ENCODE measurements at places on chromosomes 16 and 17. TPM values are rescaled to one million over a fixed set of nuclear protein-coding genes. Genes with fewer than 3 reads are reported as not detected.
A peak's percentile ranks its signal among the peaks of the same experiment; 100 is the strongest.

DNA sequence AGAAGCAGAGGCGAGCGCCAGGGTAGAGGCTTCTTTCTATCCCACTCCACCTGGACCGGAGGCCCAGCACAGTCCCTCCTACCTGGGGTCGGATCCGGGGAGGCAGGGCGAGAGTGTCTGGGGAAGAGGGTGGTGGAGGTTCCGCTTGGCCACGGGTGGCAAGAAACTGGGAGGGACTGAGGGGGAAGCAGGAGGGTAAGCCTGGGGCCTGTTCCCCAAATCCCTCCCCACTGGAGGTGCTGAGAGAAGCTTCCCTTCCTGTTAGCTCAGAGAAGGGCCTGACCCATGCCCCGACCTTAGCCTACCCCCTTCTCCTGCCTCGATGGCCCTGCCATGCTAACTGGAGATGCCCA, 1.8 kb upstream of the TPPP3 start:
- DNase-seq, result no peak

- DNase-seq, result no peak
Measured at GRCh38 chr16:69448470-69449193, 24.2 kb downstream of the CYB5B start.

GRCh38 chr17:33664116-33664840, 371.2 kb upstream of the ASIC2 start:
- DNase-seq, result no peak

GRCh38 chr16:27722892-27723450, 173.0 kb downstream of the KATNIP start:
- DNase-seq, result no peak

DNA sequence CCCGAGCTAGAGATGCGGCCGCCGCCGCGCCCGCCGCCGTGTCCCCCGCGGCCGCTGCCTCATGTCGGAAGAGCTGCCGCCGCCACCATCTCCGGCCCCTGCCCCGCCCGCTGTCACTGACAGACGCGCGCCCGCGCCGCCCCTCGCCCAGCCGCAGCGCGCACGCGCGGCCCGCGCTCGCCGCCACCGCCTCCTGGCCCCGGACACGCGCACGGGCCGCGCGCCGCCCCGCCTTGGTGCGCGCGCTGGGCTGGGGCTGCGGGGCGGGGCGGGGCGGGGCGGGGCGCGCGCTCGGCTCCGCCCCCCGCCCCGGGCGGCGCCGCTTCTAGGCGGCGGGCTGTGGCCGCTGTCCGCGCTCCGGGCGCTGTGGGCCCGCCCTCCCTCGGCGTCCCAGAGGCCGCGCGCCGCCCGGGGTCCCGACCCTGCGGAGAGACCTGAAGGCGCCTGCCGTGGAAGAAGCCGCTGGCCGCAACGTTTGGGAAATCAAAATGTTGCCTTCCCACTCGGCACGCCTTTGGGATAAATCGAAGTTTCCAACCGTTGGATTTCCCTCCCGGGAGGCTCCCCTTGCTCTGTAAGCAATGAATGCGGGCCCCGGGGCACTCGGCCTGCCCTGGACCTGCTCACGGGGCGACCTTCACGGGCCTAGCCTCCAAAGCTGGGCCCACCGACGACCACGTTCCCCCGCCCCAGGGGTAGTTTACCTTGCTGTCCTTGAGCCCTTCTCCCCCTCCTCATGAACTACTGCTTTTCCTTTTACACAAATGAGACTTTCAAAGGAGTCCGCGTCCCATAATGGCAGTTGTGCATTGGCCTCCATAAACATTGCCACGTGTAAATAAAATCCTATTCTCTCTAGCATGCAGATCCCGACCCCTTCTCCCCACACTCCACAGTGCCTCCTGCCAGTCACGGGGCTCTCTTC, at the start of gene ADCY9:
ADCY9 (minus strand) TSS at position 118 of the 925 bp plus-strand sequence. CDS start 1,000 bp downstream, outside the sequence.
- peak; percentile 81 for DNase-seq

- no peak for DNase-seq
Measured at GRCh38 chr17:8922928-8923327, 42.6 kb downstream of the PIK3R5 start.

GRCh38 chr17:65898651-65899050, 293.3 kb downstream of the CEP112 start:
- DNase-seq, result no peak

- no peak for DNase-seq
Measured at GRCh38 chr17:38554430-38555350, 51.1 kb downstream of the SRCIN1 start.

GRCh38 chr16:86894029-86894567, 315.7 kb downstream of the FOXL1 start:
- no peak for DNase-seq

DNA sequence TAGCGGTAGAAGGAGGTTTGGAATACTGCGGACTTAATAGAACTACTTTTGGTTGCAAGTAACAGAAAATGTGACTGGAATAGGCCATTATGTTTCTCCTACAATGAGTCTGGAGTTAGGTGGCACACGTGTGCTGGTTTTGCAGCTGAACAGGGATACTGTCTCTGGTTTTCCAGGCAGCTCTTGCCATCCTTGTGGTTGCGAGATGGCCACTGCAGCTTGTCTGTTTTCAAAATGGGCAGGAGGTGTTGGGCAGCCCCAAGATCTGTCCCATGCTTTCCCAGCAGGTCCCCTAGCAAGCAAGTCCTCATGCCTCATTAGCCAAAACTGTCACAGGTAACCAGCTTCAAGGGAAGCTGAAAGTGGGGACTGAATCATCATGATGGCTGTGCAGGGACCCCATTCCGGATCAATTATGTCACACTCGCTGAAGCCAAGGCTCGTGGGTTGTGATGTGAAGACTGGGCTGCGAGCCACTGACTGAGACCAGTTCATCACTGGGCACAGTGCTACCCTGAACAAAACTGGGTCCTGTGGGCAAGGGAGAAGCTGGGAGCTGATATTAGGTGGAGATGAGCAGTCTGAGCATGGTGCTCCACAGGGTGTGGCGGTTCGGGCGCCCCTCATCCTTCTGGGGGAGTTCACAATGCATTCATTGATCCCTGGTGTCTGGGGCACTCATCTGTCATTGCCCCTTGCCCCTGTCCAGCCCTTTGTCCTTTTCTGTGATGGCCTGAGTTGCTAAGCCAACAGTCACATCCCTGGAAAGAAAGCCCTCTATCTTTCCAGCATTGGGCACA, 82.1 kb downstream of the KSR1 start:
- no peak for DNase-seq

DNA sequence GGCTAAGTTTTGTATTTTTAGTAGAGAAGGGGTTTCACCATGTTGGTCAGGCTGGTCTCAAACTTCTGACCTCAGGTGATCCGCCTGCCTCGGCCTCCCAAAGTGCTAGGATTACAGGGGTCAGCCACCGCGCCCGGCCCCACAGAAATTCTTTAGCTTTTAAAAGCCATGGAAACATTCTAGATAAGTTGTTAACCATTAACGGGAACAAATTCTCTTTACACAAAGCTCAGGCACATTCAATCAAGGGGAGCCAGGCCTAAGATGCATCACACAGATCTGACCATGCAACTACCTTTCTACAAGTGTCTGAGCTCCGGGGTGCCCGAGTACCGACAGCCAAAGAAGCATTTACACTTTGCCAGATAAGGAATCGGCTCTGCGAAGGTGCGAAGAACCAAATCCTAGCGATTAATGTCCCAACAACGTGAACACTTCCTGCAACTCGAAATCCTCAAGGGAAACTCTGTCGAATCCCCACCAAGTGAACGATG, 1.0 kb downstream of the EMC8 start:
- no peak for DNase-seq

- no peak for DNase-seq
Measured at GRCh38 chr17:5381542-5381941, 37.9 kb downstream of the NUP88 start.

GRCh38 chr16:57377080-57377841, 5.0 kb downstream of the CX3CL1 start:
- DNase-seq, result no peak

DNA sequence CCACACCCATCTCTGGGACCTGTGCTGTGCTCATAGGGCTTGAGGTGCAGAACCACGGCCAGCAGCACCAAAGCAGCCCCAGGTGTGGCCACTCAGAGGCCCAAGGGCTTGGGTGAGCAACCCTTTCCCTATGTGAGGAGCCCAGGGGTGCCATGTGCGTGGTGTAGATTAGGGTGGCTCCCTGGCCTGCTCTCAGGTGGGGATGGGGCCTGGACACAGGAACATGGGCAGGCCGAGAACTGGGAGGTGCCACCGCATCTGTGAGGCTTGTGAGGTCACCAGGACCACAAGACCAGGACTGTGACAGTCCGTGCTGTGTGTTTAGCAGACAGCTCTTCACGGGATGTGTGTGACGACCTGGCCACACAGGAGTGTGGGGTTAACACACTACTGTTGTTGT, 103.5 kb upstream of the ZNF750 start:
- DNase-seq, result no peak

DNA sequence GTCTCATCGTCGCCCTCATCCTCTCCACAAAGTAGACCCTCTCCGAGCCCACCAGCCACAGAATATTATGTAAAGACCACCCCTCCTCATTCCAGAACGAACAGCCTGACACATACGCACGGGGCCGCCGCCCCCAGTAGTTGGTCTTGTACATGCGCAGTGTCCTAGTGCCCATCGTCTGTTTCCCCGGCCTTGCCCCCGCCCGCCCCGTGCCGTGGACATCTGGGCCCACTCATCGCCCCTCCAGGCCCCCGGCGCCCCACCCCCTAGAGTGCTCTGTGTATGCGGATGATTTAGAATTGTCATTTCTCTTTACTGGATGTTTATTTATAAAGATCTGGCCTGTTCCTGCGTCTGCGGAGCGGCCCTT, 475 bp upstream of the AMDHD2 start:
- no peak for DNase-seq

- DNase-seq, result peak; percentile 90
Measured at GRCh38 chr16:75555213-75555706, 792 bp downstream of the TMEM231 start.

- no peak for DNase-seq
Measured at GRCh38 chr17:72343911-72344310, 223.1 kb downstream of the SOX9 start.

DNA sequence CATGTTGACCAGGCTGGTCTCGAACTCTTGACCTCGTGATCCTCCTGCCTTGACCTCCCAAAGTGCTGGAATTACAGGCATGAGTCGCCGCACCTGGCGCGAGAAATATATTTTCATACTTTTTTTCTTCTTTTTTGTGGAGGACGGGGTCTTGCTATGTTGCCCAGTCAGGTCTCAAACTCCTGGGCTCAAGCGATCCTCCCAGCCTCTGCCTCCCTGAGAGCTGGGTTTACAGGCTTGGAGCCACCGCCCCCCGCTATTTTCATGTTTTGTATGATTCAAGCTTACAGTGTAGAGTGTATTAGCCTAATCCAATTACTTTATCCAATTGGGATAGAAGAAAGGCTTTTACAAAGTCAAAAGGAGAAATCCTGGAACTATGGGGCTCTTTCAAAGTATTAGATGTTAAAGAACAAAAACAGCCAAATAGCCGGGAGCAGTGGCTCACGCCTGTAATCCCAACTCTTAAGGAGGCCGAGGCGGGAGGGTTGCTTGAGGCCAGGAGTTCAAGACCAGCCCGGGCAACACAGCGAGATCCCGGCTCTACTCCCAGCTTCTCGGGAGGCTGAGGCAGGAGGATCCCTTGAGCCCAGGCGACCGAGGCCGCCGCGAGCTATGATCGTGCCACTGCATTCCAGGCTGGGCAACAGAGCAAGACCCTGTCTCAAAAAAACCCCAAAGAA, 1.4 kb upstream of the MAP1LC3B start:
- DNase-seq, result no peak

DNA sequence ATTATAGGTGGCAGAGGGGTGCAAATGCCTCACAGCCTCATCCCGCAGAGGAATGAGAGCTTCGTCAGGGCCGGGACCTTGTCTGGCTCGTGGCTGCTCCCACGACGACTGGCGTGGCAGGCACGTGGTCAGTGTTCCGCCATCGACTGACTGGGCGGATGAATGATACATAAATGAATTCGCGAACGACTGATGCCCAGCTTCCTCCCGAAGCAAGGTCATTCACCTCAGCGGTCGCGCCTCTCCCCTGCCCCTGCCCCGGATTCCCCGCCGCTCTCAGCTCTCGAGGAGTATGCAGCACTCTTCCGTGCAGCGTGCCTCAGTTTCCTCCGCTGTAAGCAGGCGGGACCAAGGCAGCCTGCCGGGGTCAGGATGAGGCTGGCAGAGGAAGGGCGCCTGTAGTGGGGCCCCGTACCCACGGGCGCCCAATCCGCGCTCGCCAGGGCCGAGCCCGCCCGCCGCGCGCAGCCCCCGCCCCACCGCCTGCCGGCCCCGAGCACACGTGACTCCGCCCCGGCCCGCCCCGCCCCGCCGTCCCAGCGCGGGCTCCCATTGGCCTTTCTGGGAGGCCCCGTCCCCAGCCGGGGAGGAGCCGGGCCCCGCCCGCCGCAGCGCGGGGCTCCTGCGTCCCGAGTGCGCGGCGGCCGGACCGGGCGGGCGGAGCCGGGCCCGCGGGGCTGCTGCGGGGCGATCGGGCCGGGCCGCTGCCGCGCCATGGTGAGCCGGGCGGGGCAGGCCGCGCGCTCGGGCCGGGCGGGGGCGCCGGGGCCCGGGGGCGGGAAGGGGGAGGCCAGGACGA, at the start of gene SNN:
SNN (plus strand) TSS at position 632 of the 799 bp plus-strand sequence. CDS start 7,605 bp downstream, outside the sequence.
- peak; percentile 92 for DNase-seq

DNA sequence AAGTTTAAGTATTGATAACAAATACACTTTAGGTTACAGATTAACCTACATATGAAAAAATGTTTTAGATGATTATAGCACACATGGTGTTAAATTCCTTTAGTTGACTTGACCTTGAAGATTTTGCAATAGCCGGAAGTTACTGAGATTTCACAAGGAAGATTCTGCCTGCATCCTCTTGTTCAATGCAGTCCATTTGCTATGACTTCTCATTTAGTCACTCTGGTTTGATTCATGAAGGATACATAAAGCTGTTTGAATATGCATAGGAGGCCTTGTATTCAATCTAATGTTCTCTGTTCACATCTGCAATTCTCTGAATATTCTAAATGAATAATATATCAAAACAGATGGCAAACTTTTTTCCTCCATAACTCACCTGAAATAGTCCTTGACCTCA, 870.2 kb upstream of the GOT2 start:
- DNase-seq, result no peak

DNA sequence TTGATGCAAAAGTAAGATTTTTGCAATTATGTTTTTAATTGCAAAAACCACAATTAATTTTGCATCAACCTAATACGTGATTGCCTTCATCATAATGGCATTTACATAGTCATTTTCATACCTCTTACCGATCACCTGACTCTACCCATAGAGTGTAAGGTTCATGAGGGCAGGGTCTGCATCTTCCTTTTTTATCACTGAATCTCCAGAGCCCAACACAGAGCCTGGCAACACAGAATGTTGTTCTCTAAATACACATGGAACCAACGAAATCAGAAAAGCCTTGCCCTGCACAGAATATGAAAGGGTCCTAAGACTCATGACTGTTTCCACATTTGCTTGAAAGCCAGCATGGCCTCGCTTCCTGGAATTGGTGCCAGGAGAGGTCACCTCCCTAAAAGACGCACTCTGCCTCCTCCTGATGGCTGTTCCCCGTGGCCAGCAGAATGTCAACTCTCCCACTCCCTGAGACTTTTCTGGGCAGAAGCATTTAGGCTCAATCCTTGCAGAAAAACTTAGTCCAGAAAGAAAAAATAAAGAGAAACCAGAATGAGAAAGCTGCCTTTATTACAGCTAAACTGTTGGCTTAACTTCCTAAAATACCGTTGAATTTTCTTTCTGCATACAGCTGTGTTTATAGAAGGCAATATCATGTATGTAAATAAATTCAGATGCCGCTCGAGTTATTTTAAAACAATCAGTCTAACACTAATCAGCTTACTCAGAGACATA, 327.8 kb upstream of the MAF start:
- DNase-seq, result no peak

The KRT20 gene
- 0.33 TPM for polyA plus RNA-seq

The GRIN2A gene
- polyA plus RNA-seq, result 9.2 TPM

The ASGR2 gene
- polyA plus RNA-seq, result 2.0 TPM

The OR3A3 gene
- 0.10 TPM for polyA plus RNA-seq

The CACNA1G gene
- 7.9 TPM for polyA plus RNA-seq

The OR1F1 gene
- not detected for polyA plus RNA-seq

The TMEM219 gene
- polyA plus RNA-seq, result 93.1 TPM

The TMC8 gene
- polyA plus RNA-seq, result 1.4 TPM

The PABPN1L gene
- polyA plus RNA-seq, result not detected

Data from left kidney (tissue), 8 donors.